ENCODE measurements at places on chromosomes 3 and 15. TPM values are rescaled to one million over a fixed set of nuclear protein-coding genes. Genes with fewer than 3 reads are reported as not detected.

DNA sequence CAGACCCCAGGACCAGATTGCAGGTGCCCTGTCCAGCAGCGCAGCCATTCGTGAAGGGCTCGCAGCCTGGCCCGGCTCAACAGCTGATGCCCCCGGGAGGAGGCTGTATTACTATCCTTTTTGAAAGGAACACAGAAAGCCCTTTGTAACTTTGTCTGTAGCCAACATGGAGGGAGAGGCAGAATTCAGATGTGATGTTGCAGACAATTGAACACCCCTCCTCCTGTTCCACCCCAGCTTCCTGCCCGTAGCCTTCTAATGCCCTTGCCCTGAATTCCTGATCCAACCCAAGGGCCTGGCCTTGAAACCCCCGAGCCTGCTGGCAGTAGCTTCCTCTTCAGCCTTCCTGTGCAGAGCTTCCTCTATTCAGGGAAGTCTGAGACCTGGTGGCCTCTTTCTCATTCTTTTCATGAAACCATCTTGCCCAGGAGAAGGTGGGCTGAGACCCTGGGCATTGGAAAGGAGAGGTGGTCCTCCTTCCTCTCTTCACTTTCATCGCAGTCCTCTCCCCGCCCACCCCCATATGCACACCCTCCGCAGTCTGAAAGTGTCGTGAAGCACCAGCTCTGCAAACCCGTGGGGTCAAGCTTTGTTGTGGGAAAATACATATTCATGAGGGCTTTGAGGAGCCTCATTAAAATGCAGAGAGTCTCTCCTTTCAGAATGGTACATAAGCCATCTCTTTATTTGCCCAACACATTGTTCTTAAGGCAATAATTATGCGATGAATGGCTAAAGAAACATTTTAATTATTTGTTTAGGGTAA, 109.2 kb downstream of the APBA2 start:
- no peak for DNase-seq

DNA sequence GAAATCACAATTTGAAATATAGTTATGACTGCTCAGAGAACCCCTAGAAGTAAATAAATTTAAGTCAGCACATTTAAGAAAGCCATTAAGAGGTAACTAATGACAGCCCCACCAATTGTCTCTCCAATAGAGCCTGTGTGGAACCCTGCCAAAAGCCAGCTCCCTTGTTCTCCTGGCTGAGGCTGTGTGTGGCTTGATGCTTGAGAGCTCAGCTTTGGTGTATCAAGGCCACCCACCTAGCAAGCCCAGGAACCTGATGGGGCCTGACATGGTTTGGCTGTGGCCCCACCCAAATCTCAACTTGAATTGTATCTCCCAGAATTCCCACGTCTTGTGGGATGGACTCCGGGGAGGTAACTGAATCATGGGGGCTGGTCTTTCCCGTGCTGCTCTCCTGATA, 106.9 kb downstream of the LRRN1 start:
- DNase-seq, result no peak

DNA sequence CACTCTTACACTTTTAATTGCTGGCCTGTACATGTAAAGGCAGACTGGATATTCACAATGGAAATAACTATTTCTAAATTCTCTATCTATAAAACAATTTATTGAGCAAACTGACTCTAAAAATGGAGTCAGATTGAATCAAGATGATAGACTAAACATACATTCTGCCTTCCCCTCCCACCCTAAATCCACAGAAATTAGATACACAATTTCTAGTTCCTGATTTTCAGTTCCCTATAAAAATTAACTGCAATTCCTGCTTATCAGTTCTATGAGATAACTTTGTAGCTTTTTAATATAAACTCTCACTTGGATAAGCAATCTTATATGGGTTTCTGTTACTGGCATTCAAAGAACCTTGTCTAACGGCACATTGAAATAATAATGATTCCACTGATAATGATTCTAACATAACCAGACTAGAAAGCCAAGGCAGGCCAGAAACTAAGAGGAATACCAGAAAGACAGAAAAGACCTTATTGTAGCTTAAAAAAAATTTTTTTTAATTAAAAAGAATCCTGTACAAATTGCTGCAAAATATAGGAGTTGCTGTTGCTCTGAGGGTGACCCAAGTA, 33.1 kb downstream of the TBC1D5 start:
- no peak for DNase-seq

GRCh38 chr15:43249236-43249635, 17.5 kb downstream of the TGM5 start:
- DNase-seq, result no peak

The PROS1 gene
- polyA plus RNA-seq, result 19.6 TPM

GRCh38 chr3:157327018-157327417, 109.6 kb upstream of the PTX3 start:
- DNase-seq, result no peak

The SMAD6 gene
- polyA plus RNA-seq, result 3.6 TPM

DNA sequence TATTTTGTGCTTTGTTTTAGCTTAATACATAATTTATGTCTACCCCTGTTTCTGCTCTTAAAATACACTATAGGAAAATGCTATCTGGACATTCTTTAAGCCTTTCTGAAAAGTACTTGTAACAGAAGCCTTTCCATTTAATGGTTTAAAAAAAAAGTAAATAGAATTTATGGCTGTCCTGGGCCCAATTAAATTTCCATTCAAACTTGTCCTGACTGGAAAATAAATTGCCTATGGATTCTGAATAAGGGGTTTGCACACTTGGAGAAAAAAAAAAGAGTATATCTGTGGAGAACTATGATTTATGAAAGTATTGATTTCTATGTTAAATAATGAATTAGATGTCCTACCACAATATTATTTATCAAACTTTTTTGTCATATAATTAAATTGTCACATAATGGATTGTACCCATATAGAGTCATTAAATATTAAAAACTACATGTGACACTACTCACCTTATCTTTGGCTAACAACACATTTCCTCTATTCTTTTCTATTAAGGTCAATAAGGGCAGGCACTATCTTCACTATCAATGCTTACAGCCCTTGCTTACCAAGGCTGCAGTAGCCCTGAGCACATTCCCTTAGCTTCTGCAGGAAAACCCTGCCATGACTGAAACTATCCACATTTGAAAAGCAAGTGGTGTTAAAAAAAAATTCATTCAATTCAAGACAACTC, 396.1 kb upstream of the ROBO2 start:
- no peak for DNase-seq

The CHRD gene
- 0.13 TPM for polyA plus RNA-seq
